ENCODE measurements at places on chromosomes 5 and 9. TPM values are rescaled to one million over a fixed set of nuclear protein-coding genes. Genes with fewer than 3 reads are reported as not detected.
A peak's percentile ranks its signal among the peaks of the same experiment; 100 is the strongest.

Gene ADRB2
- total RNA-seq: 0.81 TPM

Gene PCSK5
- 30.7 TPM for total RNA-seq

Gene BAAT
- 0.53 TPM for total RNA-seq

Gene LCN12
- 8.3 TPM for total RNA-seq

Gene CDK5RAP2
- total RNA-seq: 69.2 TPM

Gene SPINK6
- total RNA-seq: not detected

Gene PCDHA1
- total RNA-seq: not detected

Gene TUSC1
- 3.4 TPM for total RNA-seq

Gene TMOD1
- total RNA-seq: 10.5 TPM

- no peak for DNase-seq
Observed at GRCh38 chr9:18555105-18555883, 81.3 kb downstream of the ADAMTSL1 start.

GRCh38 chr9:125747765-125748445 lies 732 bp downstream of the PBX3 start:
- DNase-seq: peak; percentile 75

GRCh38 chr5:31577438-31577837 lies 45.3 kb downstream of the C5orf22 start:
- no peak for DNase-seq

DNA sequence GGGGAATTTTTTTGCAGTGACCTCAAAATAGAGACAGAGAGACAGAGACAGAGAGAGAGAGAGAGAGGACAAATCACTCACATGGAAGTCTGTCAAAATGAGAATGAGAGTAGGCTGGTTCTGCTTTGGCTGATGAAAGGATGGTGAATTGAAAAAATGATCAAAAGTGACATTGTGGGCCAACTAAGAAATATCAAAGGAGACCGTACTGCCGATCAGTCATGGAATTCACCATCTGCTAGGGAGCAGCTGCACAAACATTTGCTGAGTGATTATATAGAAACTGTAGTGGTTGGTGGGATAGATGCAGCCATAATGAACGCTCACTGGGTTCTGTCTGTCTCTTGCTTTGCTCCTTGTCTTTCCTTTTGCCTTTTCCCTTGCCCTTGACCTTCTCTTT lies 476.6 kb upstream of the SGCD start:
- no peak for DNase-seq

- no peak for DNase-seq
Observed at GRCh38 chr9:92429836-92430235, 5.6 kb upstream of the OMD start.

GRCh38 chr5:180194410-180195345 lies 14.3 kb downstream of the RASGEF1C start:
- DNase-seq: no peak

DNA sequence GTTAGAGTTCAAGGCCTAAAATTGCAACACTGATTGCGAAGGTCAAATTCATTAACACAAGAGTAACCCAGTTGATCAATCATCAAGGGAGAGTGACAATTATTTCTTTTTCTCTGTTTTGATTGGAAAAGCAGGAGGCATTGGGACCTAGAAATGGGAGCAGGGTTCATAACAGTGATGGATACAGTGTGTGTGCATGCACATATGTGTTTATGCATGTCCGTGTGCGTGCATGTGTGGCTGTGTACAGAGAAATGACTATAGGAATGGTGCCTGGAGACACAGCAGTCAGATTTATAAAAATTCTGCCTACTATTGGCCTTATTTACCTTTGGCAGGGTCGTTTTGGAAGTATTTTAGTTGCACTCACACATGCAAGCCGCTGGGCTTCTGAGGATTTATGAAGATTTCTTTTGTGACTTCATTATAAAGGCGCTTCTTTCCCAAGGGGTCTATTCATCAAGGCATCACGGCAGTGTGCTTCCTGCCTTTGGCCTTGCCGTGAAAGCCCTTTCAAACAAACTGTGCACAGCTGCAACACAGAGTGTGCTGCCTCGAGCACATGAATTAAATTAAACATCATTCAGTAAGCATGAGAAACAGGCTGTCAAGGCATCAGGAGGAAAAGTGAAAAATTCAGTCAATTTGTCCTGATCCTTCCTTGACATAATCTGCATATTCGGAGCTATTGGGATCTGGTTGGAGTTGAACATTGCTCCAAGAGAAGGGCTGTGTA lies 122.8 kb upstream of the PUM3 start:
- no peak for DNase-seq

DNA sequence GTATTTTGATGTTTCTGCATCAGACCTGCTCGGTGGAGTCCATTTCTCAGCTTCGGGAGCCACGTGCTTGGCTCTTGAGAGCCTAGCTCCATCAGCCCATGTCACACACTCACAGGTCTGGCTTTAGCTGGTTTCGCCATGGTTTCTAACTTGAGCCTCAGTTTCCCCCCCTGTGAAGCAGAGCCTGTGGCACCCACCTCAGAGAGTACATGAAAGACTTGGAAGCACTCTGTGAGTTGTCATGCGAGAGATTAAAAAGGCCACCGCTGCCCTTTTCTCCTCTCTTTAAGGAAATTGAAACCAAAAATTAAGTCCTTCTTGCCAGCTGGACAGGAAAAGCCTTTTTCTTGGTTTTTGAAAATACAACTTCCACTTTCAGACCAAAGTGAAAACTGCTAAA lies 8.8 kb downstream of the TENT4A start:
- peak; percentile 22 for DNase-seq

DNA sequence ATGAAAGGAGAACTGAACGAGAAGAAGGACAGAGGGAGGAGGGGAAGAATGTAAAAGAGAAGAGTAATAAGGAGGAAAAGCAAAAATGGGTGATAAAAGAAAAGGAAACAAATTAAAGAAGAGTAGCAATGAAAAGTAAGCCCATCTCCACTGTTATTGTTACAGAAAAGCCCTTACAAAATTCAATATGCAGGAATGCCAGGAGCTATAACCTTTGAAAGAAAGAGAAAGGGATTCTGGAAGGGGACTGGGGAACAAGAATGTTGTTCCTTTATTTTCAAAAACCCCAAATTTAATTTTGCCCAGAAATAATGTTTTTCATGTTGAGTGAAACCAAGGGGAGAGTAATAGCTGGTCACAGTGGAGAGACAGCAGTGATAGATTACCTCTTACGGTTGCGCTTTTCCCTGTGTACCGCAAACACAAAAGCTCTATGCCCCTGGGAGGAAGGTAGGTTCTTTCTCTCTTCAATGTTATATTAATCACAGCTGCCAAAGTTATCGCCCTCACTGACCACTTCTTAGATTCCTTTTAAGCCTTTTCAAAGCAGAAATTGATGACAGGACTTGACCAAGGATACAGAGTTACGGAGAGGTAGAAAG lies 86.7 kb downstream of the BRINP1 start:
- DNase-seq: no peak

GRCh38 chr5:34464829-34465228 lies 191.3 kb upstream of the RAI14 start:
- DNase-seq: no peak

DNA sequence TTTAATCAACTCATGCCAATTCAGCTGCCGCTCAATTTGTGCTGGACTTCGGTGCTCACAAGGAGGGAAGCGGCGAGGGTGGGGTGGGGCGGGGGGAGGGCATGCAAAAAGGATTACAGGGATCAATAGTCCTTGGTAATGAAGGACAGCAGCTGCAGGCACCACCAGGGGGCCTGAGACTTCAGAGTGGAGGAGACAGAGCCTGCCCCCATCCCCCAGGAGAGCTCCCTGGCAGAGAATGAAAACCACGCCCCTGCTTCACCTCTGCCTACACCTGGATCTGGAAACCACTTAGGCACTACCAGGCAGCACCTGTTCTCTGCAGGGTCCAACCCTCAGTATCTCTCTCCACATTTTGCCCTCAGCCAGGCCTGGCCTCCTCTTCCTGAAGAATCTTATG lies 155.6 kb downstream of the TRIM32 start:
- DNase-seq: no peak

DNA sequence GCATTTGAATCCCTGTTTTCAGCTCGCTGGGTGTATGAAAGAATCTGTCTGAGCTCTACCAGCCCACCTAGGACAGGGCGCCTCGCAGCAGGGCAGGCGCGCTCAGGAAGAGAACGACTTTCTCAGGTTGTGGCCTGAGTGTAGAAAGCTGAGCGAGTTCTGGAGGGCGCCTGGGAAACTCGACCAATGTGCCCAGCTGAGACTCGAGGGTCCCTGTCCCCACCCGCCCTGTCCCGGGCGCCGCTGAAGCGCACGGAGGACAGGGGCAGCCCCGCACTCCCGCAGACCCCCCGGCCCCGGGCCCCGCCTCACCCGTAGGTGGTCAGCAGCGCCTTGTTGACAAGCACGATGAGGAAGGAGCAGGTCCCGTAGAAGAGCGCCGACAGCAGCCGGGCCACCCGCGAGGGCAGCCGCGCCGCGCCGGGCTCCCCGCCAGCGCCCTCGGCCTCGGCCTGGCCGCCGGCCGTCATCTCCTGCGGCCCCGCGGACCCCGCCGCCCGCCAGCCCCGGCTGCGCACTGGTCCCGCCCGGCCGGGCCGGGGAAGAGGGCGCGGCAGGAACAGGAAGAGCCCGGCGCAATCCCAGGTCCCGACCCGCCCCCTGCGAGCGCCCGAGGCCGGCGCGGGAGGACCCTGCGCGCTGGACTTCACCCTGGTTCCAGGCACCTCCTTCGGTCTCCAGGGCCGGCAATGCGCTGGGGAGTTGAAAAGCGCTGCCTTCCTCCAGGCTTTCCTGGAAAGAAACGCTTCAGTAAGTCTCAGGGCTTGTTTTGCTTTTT lies at the start of gene SLC35D2:
TSS of gene SLC35D2 (minus strand) at position 547 of the 778 bp plus-strand sequence. CDS start at position 470, 77 bp downstream.
- DNase-seq: no peak

DNA sequence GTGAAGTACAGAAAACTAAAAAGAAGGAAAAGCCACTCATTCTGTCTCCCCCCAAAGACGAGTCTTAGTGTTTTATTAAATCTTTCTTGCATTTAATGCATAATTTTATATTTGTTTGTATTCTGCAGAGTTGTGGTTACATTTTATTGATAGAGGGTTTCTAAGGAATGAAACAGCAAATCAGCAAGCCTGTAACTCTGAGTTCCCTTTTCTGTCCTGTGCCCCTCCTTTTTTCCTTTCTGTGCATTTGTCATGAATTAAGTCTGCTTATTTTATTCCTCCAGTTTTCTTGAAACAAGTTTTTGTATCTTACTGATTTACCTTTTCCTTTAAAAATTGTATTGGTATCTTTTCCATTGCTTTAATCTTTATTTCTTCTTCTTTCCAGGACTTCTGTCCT lies 132.8 kb downstream of the MUSK start:
- no peak for DNase-seq

GRCh38 chr9:131747352-131747751 lies 7.5 kb upstream of the RAPGEF1 start:
- no peak for DNase-seq

DNA sequence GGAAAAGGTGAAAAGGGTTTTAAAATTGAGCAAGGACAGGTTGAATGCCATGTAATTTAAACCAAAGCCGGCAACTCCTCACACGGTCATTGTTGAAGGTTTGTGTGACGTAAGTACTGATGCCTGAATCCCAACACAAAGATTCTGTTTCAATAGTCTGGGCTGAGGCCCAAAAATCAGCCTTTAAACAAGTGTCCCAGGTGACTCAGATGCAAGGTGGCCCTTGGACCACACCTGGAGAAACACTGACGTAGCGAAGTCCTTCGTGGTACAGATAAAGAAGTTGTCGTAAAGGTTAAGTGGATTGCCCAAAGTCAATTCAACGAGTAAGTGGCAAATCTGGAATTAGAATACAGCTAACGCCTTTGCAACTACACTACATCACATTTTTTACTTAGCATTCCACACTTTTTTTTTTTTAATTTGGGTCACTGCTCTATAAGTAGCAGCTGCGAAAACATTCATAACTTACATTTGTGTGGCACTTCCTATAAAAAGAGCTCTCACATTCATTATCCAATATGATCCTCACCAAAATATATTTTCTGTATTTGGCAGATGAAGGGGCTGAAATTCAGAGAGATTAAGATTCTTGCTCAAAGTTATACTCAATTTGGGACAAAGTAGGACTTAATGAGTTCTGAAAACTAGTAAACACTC lies 111.3 kb downstream of the LPAR1 start:
- DNase-seq: no peak

DNA sequence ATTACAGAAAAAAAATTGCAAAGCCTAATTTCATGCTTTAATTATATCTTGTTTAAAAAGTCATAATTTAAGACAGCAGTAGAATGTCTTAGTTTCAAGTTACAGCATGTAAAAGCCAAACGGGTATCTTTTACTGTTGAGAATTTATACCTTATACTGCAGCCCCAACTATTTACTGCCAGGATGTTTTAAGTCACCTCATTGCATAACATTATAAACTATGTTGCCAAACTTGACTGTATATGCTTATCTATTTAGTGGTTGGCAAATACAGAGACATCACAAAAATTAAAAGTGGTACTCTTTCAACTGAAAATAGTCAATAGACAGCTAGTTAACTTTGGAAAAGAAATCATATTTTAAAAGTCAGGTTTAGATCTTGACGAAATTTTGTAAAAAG lies 119.5 kb downstream of the EDIL3 start:
- no peak for DNase-seq

DNA sequence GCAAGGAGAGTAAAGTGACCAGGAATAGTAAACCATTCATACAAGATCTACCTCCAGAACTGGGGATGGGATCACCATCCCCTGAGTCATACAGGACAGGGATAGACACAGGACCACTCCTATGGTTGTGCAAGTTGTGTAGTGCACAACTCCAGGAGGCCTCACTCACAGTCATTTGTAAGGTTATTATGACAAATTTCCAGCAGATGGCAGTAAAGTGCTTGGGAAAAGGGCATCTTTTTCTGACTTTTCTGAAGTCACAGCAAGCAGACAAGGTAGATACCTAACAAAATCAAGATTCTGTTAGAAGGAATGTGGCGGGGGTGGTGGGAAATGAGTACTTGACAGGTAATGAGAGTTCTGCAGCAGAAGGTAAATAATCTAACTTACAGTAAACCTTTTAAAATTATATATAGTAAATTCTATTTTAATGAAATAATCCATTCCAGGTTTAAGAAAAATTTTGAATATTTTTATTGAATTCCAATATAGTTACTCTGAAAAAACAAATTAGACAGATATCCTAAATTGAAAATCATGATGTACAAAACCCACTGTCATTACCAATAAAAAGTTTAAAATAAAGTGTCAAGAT lies 16.7 kb upstream of the KIF27 start:
- DNase-seq: no peak

GRCh38 chr5:157606046-157606445 lies 30.5 kb upstream of the ADAM19 start:
- no peak for DNase-seq

GRCh38 chr5:148193202-148193601 lies 9.6 kb upstream of the SPINK6 start:
- no peak for DNase-seq

Data from type B pancreatic cell (in vitro differentiated cells).